ENCODE measurements at places on chromosomes 6 and 20.

DNA sequence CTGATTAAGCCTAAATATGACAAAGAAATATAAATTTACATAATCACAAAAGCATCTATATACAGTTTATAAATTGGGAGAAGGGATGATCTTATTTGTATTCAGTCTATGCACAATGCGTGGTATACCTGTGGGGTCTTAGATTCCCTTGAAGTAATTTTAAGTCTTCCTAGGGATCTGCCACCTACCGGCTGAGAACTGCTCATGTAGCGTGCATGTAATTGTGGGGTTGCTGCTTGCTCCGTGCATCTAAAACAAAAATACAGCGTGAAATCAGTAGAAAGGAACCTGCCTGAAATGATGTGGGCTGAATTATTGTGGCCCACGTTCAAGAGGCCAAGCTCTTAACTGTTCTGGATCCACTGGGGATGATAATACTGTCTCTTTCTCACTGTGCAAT lies 187.3 kb downstream of the MBOAT1 start:
- no peak for DNase-seq

DNA sequence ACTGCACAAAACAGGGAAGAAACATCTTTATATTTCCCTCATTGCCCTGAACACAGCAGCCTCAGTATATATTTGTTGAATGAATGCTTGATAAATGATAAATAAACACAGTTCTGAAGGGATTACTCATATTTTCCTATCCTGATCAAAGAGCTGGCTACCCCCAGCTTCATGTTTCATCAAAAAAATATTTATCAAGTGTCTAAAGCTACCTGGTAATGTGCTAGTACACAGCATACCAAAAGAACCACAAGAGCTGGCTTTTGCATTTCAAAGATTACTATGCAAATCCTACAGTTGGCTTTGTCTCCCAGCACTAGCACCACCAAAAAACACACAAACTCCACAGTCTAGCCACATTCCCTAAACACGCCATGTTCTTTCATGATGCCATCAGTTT lies 130.0 kb downstream of the BTBD9 start:
- DNase-seq = no peak

DNA sequence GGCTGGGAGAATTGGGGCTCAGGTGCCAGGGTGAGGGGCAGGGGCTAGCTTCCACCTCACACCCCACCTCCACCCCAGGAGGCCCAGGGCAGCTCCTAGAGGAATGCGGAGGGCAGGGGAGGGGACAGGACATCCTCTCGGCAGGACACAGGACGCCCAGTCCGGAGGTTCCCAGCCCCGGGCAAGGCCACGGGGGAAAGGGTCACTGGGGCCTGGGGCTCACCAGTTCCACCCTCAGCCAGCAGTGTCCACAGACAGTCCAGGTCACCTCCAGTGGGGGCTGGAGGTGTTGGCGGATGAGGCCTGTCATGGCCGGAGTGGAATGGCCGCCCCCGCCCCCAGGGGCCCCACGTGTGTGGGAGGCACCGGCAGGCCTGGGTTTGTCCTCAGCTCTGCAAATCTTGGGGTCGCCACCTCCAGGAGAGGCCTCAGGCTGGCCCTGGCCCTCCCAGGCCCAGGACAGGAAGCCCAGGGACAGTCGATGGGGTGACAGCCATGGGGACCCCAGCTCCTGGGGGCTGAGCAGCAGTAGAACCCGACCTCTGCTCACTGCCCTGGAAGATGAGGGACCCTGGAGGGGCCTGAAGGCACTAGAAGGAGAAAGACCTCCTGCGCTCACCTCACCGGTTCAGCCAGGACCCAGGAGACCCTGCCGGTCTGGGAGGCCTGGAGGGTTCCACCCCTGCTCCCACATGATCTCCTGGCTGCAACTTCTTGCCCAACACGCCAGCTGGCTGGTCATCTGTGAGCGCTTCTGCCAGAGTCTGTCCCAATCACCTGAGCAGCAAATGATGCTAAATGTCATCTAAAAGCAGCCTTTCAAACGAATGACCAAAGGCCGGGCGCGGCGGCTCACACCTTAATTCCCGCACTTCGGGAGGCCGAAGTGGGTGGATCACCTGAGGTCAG lies 13.0 kb upstream of the ABHD16B start:
- DNase-seq = no peak

DNA sequence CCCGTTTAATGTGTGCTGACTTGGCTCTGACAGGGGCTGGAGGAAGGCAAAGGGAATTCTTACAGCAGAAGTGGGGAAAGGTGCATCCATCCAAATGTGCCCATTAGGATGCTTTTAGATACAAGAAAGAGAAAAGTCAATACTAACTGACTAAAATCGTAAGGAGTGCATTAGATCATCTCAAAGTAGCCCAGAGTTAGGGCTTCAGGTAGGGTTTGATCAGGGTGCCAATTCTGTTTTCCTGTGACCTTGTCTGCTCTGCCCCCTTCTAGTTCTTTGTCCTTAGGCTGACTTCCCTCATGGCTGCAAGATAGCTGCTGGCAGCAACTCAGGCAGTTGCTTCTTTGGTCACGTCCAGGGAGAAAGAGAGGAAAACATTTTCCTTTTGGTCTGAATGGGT lies 240.8 kb downstream of the CDC5L start:
- no peak for DNase-seq

DNA sequence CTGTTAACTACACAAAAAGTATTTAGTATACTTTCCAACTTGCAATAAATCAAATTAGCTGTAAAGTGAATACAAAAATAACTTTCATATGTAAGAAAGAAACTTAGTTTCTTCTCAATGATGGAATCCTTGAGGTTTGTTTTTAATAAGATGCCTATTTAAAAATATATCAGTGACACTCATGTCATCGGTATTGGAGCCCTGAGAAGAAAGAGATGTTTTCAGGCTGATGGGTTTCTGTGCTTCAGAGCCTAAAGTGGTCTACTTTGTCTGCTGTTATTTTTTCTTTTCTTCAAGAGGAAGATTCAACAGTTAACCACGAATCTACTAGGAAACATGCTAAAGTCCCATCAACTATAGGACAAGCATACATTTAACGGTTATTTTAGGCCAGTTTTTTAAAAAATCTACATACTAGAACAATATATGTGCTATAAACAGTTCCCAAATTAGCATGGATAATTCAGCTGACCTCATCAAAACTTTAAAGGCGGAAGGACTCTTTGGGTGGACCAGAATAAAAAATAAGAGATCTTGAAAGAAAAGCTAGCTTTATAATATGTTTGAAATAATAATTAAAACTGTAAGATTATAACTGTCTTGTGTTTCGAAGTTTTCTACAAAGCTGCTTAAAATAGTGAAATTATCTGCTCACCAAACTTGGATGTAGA lies 147.0 kb upstream of the SAMD5 start:
- DNase-seq = no peak

- DNase-seq = no peak
Measured at GRCh38 chr20:38601216-38602184, at the start of gene ARHGAP40. TSS of gene ARHGAP40 (plus strand) at chr20:38601809.

- no peak for DNase-seq
Measured at GRCh38 chr20:37095108-37095598, 644 bp downstream of the RBL1 start.

- no peak for DNase-seq
Measured at GRCh38 chr20:62305765-62306413, 3.1 kb downstream of the ADRM1 start.

- DNase-seq = no peak
Measured at GRCh38 chr20:11230999-11231398, 557.2 kb upstream of the JAG1 start.

GRCh38 chr6:139943391-139943790 lies 568.9 kb upstream of the CITED2 start:
- DNase-seq = peak; percentile 58

Measured in amniotic stem cell (primary cell).